ENCODE measurements at places on chromosomes 4 and X.
A peak's percentile ranks its signal among the peaks of the same experiment; 100 is the strongest.

DNA sequence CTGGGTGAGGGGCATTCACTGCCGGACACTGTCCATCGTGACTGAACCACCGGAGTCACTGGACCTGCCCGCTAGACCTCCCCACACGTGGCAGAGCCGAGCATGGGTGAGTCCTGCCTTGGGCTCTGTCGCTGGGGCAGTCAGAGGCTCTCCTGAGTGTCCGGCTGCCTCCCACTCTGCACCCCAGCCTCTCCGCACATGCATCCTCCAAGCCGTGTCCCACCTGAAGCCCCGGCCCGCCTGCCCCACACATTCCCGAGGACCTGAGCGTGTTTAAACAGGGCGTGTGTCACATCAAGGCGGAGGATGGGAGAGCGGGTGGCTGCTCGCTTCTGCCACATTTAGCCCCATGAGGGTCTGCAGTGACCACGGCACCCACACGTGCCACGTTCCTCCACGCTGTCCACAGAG lies 4.7 kb downstream of the CPLX1 start:
- DNase-seq: no peak

DNA sequence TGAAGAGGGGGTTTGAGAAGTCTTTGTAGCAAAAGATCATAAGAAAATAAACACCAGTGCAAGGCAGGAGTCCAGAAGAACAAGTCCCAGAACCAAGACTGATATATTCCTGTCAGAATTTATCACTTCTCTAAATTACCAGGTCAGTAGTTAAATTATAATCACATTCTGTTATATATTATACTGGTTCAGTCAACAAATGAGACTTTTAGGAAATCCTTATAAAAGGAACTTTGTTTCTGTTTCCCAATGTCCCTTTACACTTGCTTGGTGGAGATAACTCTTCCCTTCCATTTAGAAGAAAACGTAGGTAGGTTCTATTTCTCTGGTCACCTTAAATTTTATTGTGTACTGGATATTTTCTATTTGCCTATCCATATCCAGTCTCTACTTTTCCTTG lies 21.1 kb downstream of the GBA3 start:
- no peak for DNase-seq

DNA sequence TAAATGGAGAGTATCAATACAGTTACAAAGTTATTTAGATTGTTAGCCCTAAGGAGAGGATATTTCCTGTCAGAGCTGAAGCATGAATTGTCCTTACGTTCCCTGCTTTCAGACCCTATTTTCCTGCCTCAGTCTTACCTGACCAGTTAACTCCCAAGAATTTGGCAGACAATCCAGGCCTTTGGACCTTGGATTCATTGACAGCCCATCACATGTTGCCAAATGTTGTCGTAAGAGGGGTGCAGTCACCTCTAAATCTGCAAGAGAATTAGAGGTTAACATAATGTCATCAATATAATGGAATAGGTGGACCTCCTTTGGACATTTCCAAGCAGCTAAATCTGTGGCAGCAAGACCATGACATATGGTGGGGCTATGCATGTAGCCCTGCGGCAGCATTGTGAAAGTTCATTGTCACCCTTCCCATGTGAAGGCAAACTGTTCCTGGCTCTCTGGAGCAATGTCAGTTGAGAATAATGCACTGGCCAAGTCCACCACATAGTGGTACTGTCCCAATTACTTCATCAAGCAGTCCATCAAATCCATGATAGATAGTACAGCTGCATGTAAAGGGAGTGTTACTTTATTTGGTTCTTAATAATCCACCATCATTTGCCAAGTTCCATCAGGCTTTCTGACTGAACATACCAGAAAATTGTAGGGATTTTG lies 1137.0 kb upstream of the POU3F4 start:
- DNase-seq: no peak

GRCh38 chrX:116384406-116384954 lies 51.9 kb upstream of the SLC6A14 start:
- no peak for DNase-seq

DNA sequence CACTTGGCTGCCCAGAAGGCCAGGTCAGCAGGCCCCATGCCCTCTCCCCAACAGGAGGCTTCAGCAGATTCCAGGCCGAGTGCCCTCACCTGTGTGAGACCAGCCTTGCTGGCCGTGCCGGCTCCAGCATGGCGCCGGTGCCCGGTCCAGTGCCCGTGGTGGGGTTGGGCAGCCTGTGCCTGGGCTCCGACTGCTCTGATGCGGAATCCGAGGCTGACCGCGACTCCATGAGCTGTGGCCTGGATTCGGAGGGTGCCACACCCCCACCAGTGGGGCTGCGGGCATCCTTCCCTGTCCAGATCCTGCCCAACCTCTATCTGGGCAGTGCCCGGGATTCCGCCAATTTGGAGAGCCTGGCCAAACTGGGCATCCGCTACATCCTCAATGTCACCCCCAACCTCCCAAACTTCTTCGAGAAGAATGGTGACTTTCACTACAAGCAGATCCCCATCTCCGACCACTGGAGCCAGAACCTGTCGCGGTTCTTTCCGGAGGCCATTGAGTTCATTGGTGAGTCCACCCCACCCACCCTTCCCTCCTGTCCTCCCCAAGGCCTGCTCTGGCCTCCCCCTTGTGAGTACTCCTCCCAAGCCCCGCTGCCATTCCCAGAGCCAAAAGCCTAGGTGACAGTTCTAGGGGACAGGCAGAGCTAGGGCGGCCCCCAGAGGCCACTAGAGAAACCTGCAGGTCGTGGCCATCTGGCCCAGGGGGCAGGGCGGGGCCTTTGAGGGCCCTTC lies 2.3 kb downstream of the DUSP9 start:
- DNase-seq: peak; percentile 50

GRCh38 chr4:82620126-82620735 lies 58.4 kb upstream of the TMEM150C start:
- no peak for DNase-seq

DNA sequence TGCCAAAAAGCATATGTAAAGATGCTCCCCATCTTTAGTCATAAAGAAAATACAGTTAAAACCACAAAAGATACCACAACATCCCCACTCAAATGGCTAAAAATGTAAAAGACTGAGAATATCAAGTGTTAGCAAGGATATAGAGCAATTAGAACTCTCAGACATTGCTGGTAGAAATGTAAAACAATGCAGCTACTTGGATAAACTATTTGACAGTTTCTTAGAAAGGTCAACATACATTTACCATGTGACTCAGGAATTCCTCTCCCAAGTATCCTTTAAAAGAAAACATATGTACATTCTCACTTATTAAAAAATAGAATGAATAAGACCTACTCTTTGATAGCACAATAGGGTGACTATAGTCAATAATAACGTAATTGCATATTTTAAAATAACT lies 173.7 kb downstream of the HNRNPD start:
- DNase-seq: no peak

GRCh38 chr4:35836596-35836995 lies 407.7 kb downstream of the ARAP2 start:
- no peak for DNase-seq

- no peak for DNase-seq
These were observed 46.8 kb downstream of the EPHA5 start for GRCh38 chr4:65623506-65623905.

DNA sequence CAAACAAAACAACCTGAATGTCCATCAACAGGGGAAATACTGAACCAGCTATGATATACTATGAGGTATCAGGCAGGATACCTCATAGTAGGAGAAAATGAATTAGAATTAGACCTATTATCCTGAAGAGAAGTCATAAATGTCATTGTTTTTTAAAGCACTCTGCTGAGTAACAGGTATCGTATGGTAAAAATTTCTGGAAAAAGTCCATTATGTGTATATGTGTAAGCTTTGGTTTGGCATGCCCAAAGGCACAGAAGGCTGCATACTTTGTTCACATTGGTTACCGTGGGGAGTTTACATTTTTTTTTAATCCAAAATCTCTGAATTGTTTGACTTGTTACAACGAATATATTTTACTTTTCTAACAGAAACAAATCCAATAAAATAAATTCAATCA lies 70.5 kb downstream of the RPS3A start:
- no peak for DNase-seq

GRCh38 chr4:42070463-42070862 lies 80.1 kb downstream of the SLC30A9 start:
- DNase-seq: no peak
